HT1080 (cell line): ENCODE measurements at places on chromosomes 13 and 19.

GRCh38 chr13:72120632-72121031 is 253.6 kb upstream of the DACH1 start:
- DNase-seq: no peak

DNA sequence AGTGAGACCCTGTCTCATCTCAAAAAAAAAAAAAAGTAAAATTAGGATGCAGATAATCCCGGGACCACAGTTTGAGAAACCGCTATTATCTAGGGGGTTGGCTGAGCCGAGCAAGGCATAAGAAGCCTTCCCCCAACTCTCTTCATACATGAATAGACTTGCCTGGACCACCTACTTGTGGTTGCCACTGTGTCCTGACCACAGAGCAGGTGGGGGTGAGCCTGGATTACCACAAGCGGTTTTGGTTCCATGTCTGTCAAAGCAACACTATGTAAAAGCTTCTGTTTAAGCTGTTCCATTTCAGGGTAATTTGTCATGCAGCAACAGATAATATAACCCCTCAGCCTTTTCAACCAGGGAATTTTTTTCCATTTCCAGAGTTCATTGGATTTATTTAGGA is 3.3 kb upstream of the NAPA start:
- DNase-seq: no peak

GRCh38 chr13:43514311-43514710 is 272.5 kb downstream of the ENOX1 start:
- DNase-seq: no peak

GRCh38 chr19:49912965-49913685 is 15.9 kb upstream of the ATF5 start:
- DNase-seq: no peak

- DNase-seq: peak; percentile 21
These were observed 13.8 kb downstream of the ZNF557 start for GRCh38 chr19:7083076-7083956.

- DNase-seq: no peak
These were observed 40.6 kb downstream of the FBN3 start for GRCh38 chr19:8108560-8109445.

DNA sequence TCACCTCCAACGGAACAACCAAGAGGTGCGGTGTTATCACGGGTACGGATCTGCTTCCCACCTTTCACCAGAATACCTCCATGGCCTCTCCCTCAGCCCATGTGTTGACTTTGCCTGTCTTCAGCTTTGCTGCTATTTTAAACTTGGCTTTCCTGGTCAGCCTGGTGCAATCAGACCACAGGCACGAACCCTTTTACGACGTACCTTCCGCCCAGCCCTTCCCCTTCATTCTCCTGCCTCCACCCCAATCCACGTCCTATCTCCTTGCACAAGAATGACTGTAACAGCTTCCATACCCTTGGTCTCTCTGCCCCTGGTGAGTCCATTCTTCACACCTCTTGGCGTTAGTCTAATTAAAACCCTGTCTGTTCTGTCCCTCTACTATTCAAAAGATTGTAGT is 431.7 kb downstream of the EFNB2 start:
- peak; percentile 81 for DNase-seq

GRCh38 chr13:113062691-113063090 is 42.9 kb upstream of the F7 start:
- DNase-seq: no peak

DNA sequence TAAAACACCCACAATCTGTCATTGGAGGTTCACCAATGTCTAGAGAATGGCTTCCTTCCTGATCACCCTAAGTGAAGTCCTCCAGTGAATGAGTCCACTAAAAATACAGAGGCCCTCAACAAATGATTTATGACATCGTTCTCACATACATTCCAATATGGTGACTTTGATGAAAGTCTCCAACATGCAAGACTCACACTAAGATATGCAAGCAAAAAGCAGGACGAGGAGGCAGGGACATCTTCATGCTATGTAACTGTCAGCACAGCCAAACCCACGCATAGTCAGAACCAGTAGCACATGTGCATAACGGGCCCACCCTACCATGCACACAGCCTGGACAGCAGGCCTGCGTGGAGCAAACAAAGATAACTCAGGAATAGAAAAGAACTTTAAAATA is 16.6 kb upstream of the LSM14A start:
- DNase-seq: no peak

GRCh38 chr13:51520524-51520923 is 63.7 kb upstream of the WDFY2 start:
- DNase-seq: peak; percentile 44

DNA sequence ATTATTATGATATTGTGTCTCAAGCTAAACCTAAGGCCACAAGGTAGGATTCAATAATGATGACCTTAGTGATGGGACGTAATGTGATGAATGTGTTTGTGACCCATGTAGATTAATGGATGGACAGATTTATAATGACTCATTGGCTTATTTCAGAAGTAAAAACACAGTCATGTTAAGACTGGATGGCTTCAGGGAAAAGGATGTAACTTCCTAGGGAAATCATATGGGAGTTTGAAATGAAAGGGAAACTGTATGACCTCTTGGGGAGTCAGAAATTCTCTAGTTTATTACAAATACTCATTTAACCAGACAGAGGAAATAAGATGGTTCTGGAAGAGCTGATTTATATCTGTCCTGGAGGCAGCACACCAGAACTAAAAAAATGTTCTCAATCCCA is 2.9 kb downstream of the EDNRB start:
- no peak for DNase-seq

DNA sequence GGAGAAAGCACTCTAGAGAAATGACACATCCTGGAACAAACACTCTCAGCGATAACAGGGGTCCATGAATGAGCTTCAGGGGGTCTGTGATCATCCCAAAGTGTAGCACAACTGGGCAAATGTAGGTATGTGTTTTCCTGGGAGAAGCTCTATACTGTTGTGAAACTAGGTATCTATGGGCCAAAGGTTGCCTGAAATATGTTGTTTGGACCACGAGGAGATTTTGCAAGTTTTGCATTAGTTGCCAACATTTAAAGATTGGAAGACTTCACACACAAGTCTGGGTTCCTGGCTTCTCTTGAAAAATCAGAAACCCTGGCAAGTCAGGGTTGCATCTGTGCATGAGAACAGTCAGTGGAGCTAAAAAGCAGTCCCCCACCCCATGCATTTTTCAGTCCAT is 26.7 kb upstream of the POU2F2 start:
- no peak for DNase-seq

GRCh38 chr13:99860745-99861144 is 110.8 kb downstream of the ZIC5 start:
- DNase-seq: no peak

DNA sequence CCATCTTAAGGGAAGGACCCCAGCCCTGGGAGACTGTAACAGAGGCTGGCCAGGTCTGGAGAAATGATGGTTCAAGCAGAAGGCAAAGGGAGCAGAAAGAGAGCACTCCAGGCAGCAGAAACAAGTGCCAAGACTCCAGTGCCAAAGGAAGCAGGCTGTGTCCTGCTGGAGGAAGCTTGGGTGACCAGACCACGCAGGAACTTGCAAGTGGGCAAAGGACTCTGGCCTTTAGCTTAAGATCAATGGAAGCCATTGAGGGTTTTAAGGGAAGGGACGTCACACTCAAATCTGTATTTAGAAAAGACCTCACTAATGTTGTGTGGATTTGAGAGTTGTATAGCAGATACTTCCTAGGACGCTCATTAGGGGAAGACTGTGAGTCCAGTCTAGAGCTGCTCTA is 95.5 kb downstream of the MIPEP start:
- DNase-seq: no peak

DNA sequence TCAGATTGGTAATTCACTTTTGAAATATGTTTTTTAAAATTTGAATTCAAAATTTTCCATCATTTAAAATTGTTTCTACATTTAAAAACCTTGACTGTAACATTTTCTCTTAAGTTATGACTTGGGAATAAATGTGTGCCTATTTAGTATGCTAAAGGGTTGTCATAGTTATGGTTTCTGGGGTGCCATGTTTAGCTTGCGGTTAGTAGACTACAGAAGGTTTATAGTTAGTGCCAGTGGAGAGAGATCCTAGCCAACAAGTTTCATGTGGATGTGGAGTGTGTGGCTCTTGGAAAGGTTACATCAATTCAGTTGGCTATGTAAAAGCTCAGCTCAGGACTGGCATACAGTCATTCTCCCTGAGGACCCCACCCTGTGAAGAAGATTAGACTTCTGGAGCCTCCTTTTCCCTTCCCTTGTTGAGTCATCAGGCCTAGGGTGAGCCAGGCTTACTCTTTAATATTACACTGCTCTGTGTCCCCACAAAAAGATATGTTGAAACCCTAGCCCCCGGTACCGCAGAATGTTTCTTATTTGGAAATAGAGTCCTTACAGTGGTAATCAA is 20.4 kb downstream of the LMO7 start:
- DNase-seq: peak; percentile 42

GRCh38 chr13:103299079-103299478 is 232.9 kb upstream of the SLC10A2 start:
- DNase-seq: no peak

DNA sequence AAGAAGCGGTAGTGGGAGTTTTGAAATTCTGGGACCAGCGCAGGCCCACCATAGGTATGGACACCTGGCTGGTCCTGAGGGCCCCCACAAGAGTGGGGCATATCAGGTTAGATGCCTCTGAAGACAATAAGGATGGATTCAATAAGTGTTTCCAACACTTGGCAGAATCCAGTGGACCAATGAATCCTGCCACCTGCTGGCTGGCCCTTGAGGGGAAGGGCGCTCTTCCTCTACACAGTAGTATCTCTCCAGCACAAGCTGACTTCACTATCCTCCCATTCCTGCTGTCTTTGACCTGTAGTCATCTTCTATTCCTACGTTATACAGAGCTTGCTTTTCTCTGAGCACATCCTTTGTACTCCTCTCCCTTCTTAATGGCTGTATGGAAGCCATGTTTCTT is 199.7 kb upstream of the TSHZ3 start:
- peak; percentile 4 for DNase-seq

DNA sequence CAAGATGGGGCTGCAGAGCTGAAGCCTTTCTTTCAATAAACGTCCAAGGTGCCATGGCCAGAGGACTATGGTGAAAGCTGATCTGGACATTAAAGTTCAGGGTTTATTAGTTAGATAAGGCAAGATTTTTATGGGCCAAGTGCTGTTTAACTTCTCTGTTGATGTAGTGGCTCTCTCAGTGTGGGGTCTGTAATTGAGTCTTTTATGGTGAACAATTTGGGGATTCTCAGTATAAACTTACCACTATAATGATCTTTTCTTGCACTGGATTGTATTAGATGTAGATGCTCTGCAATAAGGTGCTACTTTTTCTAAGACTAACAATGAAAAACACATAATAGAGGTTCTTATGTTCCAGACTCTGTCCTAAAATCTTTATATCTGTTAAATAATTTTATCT is 190.1 kb upstream of the KLF12 start:
- no peak for DNase-seq
